ENCODE measurements at places on chromosomes 3 and 15.
A peak's percentile ranks its signal among the peaks of the same experiment; 100 is the strongest.

DNA sequence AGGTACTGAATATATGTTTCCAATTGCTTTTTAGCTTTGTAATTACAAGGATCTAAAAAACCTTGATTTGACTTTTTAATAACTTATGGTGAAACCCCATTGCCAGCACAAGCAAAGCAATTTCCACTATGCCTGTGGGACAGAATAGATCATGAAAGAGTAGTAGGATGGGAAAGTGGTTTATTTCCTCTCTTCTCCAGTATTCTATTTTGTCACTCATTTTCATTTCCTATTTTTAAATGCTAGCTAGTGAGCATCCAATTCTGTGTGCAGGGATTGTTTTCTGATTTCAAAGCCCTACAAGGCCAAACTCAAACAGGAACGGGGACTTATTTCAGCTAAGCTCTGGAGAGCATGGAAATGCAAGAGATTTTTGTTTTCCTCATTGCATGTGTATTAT lies 132.0 kb upstream of the TGFBR2 start:
- no peak for DNase-seq

- DNase-seq: no peak
These were observed 20.2 kb downstream of the TM6SF1 start for GRCh38 chr15:83127547-83128150.

- no peak for DNase-seq
These were observed 58.1 kb upstream of the CA12 start for GRCh38 chr15:63439536-63440264.

DNA sequence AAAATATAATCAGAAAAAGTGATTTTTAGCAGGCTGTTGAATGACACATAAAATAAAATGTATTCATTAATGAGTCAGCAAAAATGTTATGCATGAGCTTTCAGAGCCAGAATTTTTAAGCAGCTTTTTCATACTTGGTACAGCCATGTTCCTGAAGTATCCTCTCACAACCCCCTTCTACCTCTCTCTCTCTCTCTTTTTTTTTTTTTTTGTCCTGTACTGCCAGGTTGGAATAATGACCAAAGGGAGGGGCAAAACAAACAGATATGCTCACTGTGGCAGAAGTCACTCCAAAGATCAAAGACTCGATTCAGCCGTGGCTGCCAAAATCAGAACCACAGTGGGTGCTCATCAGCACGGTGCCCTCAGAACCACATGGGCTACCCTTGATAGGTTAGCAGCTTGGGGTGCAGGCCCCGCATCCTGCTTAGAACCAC lies 383.0 kb downstream of the ZBTB20 start:
- peak; percentile 0 for DNase-seq

DNA sequence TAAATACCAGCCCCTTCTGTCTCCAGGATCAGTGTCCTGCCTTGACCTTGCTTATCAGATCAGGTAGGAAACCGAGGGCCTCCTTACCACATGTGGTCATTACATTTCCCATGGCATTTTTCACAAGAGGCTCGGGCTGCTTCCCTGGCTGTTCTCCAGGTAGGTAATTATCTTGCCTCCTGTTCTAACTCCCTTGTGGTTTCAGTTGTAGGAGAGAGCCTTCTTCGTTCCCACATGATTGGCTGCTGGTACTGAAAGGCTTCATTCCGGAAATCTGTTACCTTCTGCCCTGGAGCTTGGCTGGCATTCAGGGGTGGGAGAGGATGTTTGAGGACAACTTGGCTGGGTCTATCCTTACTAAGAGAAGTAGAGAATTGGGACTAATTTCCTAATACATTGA lies 46.8 kb upstream of the RORA start:
- no peak for DNase-seq

DNA sequence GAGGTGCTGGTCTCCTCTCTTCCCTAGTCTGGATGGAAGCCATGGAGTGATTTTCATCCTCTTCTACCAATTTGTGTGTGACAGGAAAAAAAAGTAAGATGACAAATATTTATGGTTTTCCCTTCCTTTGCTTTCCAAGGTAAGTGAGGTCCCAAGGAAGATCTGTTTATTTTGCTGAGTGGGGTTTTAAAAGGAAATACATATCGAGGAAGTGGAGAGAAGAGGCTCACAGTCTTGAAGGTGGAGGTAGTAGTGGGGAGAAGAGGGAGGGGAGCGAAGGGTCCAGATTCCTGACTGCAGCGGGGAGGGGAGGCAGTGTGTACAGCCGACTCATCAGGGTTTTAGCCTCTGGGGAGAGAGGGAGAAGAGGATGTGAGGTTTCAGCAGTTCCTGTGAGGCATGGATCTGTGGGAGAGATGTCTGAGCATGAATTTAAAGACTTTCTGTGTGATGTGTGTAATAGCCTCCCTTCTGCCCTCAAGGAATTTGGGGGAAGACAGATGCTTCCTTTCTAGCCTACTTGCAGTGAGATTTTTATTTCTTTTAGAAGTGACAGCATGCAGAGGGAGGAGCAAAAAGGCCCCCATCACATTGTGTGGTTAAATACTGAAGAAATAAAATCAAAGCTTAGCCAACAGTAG lies 272.4 kb downstream of the THRB start:
- DNase-seq: no peak

DNA sequence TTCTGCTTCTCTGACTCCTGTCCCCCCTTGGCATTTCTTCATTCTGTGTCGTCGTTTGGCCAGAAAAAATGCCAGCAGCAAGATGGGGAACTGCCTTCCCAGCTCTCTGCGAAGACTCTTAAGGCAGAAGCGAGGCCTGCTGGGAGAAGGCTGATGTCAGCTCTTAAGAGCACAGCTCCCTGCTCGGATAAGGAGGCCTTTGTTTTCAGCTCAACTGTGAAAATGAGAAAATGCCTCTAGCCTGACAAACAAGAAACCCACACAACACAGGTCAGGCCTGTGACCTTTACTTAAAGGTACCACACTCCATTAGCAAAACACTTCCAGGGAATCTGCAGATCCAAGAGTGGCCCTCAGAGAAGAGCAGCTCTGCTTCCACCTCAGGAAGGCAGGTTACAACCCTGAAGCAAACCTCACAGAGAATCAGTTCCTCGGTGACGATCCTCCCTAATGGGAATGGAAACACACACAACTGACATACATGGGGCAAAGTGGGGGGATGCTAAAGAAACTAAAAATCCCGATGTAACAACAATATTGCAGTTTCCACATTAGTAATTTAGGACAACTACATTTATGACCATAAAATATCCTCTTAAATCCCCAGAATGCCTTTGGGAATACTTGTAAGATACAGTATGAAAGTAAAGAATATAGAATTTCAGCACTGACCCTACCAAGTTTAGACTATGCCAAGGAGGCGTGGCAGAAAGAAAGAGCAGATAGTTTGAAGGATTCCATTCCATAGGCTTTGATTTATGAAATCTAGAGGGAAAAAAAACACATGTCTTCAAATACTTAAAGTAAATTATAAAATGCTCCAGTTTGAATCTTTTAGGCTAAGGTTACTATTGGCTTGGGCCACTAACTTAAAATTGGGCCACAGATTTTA lies 52.1 kb downstream of the VGLL4 start:
- DNase-seq: no peak

- DNase-seq: no peak
These were observed 117.5 kb downstream of the EDEM1 start for GRCh38 chr3:5304789-5305683.

DNA sequence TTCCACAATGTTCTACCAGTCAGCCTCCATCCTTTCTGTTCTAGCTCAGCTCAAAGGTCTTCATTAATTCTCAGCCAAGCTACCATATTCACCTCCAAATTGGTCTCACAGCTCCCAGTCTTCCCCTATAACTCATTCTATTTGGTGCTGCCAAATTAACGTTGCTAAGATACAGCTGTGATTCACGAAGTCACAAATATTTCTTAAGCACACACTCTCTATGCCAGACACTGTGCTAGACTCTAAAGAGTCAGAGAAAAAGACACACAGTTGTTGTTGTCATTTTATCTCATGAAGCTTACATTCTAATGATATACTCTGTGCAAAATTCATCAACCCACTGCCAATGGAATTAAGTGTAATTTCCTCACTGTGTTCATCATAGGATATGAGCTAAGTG lies 102.8 kb downstream of the FRMD5 start:
- no peak for DNase-seq

GRCh38 chr15:70154718-70155347 lies 57.1 kb upstream of the TLE3 start:
- no peak for DNase-seq

- no peak for DNase-seq
These were observed 86.4 kb downstream of the WDR76 start for GRCh38 chr15:43913026-43913780.

DNA sequence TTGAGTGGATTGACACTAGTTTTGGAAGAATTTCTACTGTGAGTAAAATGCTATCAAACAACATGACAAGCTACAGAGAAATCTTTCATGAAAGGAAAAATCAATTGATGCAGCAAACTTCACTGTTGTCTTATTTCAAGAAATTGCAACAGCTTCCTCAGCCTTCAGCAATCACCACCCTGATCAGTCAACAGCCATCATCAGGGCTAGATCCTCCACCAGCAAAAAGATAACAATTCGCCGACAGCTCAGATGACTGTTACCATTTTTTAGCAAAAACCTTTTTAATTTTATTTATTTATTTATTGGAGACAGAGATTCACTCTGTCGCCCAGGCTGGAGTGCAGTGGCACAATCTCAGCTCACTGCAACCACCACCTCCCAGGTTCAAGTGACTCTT lies 44.0 kb downstream of the MLH1 start:
- DNase-seq: no peak

- no peak for DNase-seq
These were observed 435.0 kb downstream of the MECOM start for GRCh38 chr3:169228522-169228921.

DNA sequence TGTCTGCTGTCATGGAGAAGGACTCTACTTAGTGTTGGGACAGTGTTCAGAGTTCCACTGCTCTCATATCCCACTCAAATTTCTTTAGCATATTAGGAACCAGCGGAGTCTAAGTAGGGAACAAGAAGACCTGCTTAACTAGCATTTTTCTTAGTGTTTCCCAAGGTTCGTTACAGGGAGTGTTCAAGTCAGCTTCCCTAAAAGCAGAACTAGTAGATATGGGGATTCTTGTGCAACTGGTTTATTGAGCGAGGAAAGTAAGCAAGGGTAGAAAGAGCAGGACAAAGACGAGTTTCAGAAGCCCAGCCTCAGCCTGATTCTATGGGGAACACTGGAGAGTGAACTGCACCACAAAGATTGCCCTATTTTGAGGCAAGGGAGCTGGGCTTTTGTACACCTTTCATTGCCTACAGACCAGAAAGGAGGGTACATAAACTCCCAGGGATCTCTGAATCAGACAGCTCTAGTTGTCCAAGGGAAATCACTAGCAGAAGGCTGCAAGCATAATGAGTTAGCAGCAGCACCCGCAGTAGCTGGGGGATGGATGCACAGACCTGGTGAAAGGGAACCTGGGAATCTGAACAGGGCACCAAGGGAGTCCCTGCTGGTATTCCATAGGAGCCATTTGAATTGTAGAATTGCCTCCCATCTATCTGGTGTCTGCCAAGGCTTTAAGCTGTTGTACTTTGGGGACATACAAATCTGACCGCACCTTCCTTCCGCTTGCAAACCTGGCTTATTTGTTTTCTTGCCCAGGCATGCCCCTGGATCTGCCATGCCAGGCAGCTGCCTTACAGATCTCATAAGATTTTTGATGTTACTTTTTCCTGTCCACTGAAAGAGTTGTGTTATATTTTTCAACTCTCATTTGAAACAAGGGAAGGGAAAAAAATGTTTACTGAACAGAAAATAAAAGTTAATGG lies 15.1 kb downstream of the CMTM7 start:
- no peak for DNase-seq

DNA sequence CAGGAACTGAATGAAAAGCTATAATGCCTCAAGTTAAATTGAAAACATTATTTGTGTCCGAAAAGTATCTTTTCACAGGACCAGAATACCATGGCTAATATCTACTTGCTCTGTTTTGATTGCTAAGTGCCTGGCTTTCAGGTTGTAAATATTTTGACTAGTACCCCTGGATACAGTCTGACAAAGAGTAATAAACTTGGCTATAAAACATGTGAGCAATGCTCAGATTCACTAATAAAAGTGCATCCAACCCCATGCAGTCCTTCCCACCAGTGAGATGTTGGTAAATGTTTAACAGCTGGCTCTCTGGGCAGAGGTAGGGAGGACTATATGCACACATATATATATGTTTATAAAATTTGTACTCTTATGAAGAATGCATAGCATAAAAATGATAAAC lies 281.8 kb upstream of the TGFBR2 start:
- no peak for DNase-seq

DNA sequence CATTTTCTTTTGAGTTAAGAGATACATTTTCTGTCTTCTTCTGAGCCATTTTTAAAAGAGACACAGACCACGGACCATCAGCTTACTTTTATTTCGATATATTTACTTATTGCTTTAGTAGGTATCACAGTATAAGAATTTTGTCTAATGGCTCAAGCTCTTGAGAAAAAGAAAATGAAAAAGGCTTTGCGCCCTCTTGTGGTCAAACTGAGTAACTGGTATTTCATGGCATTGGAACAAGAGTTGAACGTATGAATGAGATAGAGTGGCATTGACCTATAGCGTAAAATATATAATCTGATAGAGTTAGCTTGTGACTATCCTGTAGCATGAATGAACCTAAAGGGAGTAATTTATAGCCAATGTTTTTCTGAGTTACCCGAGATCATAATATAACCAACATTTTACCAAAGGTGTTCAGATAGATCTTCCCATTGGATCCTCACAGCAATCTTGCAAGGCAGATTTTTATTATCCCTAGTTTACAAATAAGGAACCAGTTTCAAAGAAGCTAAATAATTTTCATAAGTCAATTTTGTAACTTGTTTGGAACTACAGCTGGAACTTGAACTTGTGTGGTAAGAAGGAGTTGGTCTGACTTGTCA lies 154.6 kb downstream of the POLR2M start:
- DNase-seq: no peak

GRCh38 chr3:38960953-38961622 lies 90.7 kb downstream of the SCN11A start:
- no peak for DNase-seq

DNA sequence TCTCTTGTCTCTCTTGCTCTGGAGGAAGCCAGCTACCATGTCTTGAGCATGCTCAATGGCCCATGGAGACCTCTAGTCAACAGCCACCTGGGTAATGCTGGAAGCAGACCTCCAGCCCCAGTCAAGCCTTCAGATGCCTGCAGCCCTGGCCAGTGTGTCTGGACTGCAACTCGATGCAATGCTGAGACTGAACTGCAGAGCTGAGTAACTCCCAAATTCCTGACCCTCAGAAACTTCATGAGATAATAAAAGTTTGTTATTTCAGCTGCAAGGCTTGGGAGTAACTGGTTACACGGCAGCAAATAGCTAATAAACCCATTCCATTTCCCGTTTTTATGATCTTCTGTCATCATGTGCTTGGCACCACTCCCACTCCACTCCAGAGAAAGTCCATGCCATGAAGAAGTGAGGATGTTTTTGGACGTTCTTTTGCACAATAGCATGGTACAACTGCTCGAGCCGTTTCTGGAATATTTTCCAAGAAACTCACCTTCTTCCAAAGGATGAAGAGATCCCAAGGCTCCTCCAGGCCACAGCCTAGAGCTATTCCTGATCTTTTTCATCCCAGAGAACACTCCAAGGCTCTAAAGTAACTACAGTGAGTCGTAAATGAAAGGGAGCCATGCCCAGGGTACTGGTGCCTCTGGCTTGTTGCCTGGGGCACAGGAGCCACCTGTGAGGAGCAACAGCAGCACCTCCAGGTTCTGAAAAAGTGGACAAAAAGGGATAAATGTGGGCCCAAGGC lies 72.0 kb upstream of the KLF13 start:
- DNase-seq: no peak

Data from stimulated activated CD4-positive, alpha-beta T cell treated with anti-CD3 and anti-CD28 coated beads, TNF-alpha, amount 100 ng/mL, for 24 hours (primary cell).